ENCODE measurements at places on chromosomes 12 and 14. TPM values are rescaled to one million over a fixed set of nuclear protein-coding genes. Genes with fewer than 3 reads are reported as not detected.

DNA sequence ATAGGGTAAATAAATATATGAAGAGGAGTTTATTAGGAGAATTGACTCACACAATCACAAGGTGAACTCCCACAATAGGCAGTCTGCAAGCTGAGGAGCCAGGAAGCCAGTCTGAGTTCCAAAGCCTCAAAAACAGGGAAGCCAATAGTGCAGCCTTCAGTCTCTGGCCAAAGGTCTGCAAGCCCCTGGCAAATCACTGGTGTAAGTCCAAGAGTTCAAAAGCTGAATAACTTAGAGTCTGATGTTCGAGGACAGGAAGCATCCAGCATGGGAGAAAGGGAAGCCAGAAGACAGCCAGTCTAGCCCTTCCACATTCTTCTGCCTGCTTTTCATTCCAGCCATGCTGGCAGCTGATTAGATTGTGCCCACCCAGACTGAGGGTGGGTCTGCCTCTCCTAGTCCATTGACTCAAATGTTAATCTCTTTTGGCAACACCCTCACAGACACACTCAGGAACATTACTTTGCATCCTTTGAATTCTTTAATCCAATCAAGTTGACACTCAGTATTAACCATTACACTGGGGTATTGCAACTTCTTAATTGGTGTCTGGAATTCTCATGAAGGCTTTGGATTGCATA, 736.5 kb upstream of the LMO3 start:
- no peak for DNase-seq

- DNase-seq: no peak
Observed at GRCh38 chr12:122880155-122880667, 15.7 kb downstream of the VPS37B start.

GRCh38 chr12:115966376-115966775, 311.1 kb downstream of the MED13L start:
- DNase-seq: no peak

The REP15 gene
- 1.7 TPM for polyA plus RNA-seq

- no peak for DNase-seq
Observed at GRCh38 chr14:61564618-61565091, 130.7 kb upstream of the HIF1A start.

DNA sequence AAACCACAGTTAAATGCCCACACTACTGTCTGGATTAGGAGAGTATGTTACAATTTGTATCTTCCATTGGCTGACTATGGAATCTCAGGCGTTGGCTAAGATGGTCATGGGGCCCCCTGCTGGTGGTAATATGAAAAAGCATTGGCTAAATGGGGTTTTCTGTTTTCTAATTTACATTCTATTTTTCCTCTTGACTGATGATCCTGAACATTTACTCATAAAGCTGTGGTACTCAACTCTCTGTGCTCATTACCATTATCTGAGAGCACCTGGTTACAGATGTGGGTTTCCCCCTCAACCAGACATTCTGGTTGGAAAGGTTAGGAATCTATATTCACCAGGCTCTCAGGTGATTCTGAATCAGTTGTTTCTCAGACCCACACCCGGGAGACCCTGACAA, 64.8 kb downstream of the WSCD2 start:
- no peak for DNase-seq

DNA sequence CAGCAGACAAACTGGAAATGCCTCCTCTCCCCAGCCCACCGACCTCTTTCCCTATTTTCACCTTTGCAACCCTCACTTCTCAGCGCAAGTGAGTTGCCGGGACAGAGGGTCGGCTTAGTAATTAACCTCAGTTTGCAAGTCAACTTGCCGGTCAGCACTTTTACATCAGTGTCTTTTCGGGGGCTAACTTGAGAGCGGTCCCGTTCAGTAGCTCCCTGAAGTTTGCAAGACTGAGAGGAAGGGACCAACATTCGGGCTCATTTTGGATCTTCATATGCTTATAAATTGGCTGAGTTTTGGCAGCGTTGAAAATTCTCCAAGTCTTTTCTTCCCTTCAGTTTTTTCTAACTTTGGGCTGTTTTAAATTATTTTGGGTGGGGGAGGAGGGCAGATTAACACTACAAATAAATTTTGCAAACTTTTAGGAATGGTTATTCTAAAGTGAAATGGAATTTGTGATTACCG, 846 bp downstream of the BRMS1L start:
- DNase-seq: no peak
